Ascending aorta (tissue), 2 donors: ENCODE measurements at places on chromosomes 4 and X.

GRCh38 chr4:173564461-173564860, 34.4 kb upstream of the HAND2 start:
- no peak for DNase-seq

DNA sequence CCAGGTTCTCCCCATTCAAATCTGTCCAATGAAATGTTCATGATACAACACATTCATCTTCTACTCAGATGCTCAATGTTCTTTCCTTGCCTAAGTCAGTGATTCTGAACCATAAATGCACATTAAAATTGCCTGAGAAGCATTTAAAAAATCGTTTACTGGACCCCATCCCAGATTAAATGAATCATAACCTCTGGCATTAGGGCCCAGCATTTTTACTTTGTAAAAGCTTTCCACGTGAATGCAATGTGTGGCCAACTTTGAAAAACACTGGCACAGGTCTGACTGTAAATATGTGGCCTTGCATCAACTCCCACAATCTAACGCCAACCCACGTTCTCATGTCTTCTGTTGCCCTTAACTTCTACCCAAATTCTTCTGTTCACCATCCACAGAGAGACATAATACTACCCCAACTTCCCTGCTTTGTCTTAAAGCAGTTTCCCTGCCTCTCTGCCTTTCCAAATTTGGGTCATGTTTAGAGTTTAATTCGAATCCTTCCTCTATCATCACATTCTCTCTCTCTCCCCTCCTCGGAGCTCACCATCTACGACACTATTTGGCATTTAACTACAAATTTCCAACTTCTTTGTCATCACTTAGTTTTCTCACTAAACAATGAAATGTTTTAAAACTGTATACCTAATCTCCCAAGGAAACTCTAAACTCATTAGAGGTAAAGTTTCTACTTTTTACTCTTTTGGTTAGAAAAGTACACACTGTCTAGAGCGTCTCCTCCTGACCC, 78.7 kb downstream of the PRKG2 start:
- DNase-seq = no peak

GRCh38 chrX:146346102-146346501, 463.5 kb upstream of the CXorf51B start:
- DNase-seq = no peak

- DNase-seq = no peak
Observed at GRCh38 chr4:56979421-56980072, 851 bp downstream of the POLR2B start.

GRCh38 chrX:13009844-13010243, 34.6 kb downstream of the FAM9C start:
- DNase-seq = no peak

GRCh38 chr4:113899271-113900070, 80.0 kb downstream of the ARSJ start:
- DNase-seq = no peak

DNA sequence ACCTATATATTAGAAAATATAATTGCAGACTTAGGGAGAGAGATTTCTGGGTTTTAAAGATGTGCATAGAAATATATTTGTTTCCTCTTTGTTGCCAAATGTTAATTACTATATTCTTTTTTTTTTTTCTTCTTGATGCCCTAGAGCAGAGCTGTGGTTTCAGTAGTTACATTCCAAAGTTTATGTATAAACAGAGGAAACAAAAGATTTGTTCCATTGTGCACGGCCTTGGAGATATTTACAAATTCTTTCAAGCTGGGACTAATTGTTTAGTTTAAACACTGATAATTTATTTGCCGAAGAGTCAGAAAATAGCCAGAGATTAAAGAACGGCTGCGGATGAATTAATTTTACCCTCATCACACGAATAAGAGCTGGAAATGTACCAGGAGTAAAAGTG, 85.1 kb downstream of the USP46 start:
- no peak for DNase-seq

- no peak for DNase-seq
Observed at GRCh38 chr4:79087071-79087470, 147.8 kb upstream of the PAQR3 start.

DNA sequence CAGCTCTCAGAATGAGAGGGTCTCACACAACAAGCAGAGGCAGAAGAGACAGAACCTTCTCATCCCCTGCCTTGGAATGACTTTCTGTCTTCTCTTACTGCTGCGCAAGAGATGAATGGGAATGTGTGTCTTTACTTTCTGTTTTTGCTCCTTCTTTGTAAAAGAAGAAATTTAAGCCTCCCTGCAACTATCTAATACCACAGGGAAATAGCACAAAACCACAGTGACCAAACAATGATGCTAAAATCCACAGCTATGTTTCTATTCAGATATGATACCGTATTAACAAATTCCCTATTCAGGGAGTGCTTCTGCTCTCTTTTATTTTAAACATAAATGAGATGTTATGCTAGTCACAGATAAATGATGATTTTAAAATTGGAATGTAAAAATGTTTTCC, 173.8 kb upstream of the RAI2 start:
- DNase-seq = no peak

DNA sequence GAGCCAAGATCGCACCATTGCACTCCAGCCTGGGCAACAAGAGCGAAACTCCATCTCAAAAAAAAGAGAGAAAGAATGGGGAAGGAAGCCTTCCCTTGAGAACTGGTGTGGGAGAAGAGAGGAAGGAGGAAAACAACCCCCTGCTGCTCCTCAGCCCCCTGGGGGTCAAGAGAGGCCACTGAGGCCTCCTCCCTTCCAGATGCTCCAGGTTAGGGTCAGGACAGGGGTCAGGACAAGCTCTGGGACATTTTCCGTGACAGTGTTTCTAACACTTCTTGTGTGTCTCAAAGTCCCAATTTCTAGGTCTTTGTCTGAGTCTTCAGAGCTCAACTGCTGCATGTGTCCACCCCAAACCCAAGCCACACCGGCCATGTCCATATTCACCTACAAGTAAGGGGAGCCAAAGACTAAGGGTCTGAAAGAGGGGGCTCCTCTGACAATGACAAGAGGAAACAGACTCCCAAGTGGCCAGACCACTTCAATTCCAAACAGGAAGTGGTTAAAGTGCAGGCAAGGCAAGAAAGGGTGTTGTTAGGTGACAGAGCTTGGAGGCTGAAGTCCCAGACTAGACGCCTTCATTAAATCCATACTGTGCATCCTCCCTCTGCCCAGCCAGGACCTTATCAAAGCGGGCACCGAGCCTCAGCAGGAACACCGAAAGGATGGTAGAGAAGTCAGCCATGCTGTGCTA, 8.3 kb downstream of the L1CAM start:
- no peak for DNase-seq

GRCh38 chr4:149521611-149522425, 293.8 kb downstream of the IQCM start:
- no peak for DNase-seq

GRCh38 chr4:79163981-79164490, 161.8 kb downstream of the NAA11 start:
- no peak for DNase-seq

GRCh38 chr4:138519436-138519835, 277.3 kb upstream of the SLC7A11 start:
- no peak for DNase-seq

DNA sequence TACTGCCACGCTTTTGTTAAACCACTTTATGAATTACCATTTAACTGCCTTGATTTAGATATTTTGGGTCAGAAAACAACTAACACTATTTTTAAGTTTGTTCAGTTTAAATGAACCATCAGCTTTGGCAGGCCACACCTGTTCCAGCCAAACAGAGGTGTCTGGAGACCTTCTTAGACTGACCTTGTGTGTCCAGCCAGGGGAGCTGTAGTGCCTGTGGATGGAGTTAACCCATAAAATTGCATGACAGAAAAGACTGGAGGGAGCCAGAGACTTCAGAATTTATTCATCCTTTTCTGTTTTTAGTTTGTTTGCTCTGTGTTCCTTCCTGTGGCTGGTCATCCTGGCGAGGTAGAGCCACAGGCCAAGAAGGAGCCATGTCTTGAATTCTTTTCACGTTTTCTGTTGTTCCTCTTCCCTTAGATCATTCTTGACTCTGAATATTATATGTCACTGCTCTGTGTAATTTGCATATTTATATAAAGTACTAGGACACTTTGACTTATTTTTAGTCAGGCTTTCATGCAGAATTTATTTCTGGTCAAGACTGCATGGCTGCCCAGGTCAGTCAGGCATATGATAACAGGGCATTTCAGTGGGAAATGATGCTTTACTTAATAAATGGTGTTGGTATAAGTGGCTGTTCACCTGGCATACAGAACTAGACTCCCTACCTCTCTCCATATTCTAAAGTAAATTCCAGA, 26.7 kb downstream of the HERC3 start:
- DNase-seq = no peak

DNA sequence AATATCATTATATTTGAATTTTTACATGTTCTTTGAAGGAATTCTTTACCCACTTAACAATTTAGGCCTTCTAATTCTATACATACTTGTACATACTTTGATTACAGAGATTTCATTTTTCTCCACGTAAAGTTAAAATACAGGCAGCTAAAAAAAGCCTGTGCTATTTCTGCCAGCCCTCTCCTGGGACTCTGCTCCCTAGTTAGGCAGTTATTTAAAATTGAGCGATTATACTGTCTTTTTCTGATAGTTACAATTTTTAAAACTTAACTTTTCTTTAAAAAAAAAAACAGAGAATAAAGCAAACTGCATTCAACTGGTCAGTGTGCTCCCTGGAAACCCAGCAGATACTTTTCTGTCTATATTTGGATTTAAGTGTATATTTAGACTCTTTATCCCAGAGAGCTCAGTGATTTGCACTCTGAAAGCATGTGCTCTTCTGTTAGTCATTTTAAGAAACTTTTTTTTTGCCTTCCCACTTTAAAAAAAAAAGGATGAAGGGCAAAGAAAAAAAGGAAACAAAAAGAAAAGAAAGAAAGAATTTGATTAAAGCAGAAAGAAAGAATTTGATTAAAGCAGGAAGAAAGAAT, 18.1 kb upstream of the FAM241A start:
- DNase-seq = no peak

DNA sequence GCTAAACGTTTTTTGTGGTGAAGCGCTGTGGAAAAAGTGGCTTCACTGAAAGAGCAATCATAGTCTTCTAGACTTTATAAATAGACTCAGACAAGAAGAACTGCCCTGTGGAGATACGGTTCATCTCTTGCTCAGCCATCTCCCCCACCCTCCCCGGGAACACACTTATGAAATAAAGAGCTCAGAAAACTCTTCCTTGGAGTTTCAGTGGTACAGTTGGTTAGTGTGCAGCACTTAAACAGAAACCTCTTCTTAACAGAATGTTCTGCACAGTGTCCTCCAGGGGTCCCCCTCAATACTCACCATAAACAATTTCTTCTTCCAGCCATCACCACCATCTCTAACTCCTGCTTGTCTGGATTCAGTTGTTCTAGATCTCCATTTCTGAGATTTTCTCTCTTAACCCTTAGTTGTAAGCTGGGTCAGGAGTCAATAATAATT, 313.0 kb downstream of the ARHGAP10 start:
- no peak for DNase-seq

GRCh38 chr4:72553540-72554337, 15.3 kb downstream of the ADAMTS3 start:
- no peak for DNase-seq

- DNase-seq = no peak
Observed at GRCh38 chr4:88341227-88342192, 37.1 kb upstream of the HERC6 start.

- no peak for DNase-seq
Observed at GRCh38 chrX:31236231-31236630, 164.4 kb upstream of the FTHL17 start.

- no peak for DNase-seq
Observed at GRCh38 chr4:6888506-6889071, 21.0 kb upstream of the TBC1D14 start.

GRCh38 chr4:23779839-23780238, 110.0 kb downstream of the PPARGC1A start:
- no peak for DNase-seq
